ENCODE measurements at places on chromosomes 12 and 14. TPM values are rescaled to one million over a fixed set of nuclear protein-coding genes. Genes with fewer than 3 reads are reported as not detected.

The SAMD15 gene
- total RNA-seq, result 0.52 TPM

The NTF3 gene
- not detected for total RNA-seq

The SYNDIG1L gene
- total RNA-seq, result 0.52 TPM

The POTEM gene
- total RNA-seq, result not detected

The TSPAN9 gene
- 18.5 TPM for total RNA-seq

The NEUROD4 gene
- not detected for total RNA-seq

The DLK1 gene
- 33.0 TPM for total RNA-seq

The GATC gene
- total RNA-seq, result 16.9 TPM

The FGD4 gene
- 54.4 TPM for total RNA-seq

The OTX2 gene
- total RNA-seq, result not detected

All from body of pancreas (tissue), 4 donors.